ENCODE measurements at places on chromosomes 2 and 18. TPM values are rescaled to one million over a fixed set of nuclear protein-coding genes. Genes with fewer than 3 reads are reported as not detected.

GRCh38 chr2:149782572-149782971 is 195.0 kb upstream of the MMADHC start:
- H3K4me3 ChIP-seq: no peak overlapping the region
- H3K36me3 ChIP-seq: no peaks in the 10 kb centered on the region
- H3K27me3 ChIP-seq: no peaks in the 10 kb centered on the region
- DNase-seq: no peak
- H3K4me1 ChIP-seq: no peaks in the 10 kb centered on the region

GRCh38 chr18:2442726-2443275 is 128.5 kb downstream of the METTL4 start:
- no peaks in the 10 kb centered on the region for H3K27me3 ChIP-seq
- no peak for DNase-seq
- peaks cover 6% of the 10 kb centered on the region for H3K4me1 ChIP-seq
- H3K27ac ChIP-seq: no peak overlapping the region

DNA sequence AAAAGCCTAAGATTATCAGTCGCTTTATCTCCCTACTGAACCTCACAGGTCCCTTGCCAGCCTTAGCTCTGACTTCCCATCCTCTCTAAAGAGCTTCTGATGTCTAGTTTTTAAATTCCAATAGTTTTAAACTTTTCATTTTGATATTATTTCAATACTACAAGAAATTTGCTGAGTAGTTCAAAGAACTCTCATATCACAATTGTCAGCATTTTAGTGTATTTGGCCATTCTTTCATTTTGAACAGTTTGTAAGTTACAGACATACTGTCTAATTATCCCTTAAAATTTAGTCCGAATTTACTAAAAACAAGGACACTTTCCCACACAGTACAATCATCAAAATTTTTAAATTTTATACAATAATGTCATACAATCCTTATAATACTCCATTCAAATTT is 666.8 kb upstream of the SETBP1 start:
- no peak overlapping the region for H3K4me3 ChIP-seq
- H3K27ac ChIP-seq: no peak overlapping the region
- no peaks in the 10 kb centered on the region for H3K4me1 ChIP-seq

- no peaks in the 10 kb centered on the region for H3K36me3 ChIP-seq
- no peak overlapping the region for H3K4me3 ChIP-seq
- no peak overlapping the region for H3K27ac ChIP-seq
- no peak for DNase-seq
- peaks cover 29% of the 10 kb centered on the region for H3K4me1 ChIP-seq
These were observed 21.6 kb downstream of the STEAP3 start for GRCh38 chr2:119245076-119245840.

- no peak for DNase-seq
- H3K4me3 ChIP-seq: no peak overlapping the region
- no peak overlapping the region for H3K27ac ChIP-seq
- H3K36me3 ChIP-seq: no peaks in the 10 kb centered on the region
- H3K4me1 ChIP-seq: peaks cover 22% of the 10 kb centered on the region
These were observed 73.0 kb upstream of the RIOK3 start for GRCh38 chr18:23380001-23380550.

- H3K27ac ChIP-seq: no peak overlapping the region
- no peak overlapping the region for H3K4me3 ChIP-seq
- DNase-seq: no peak
- H3K27me3 ChIP-seq: no peaks in the 10 kb centered on the region
- H3K4me1 ChIP-seq: no peaks in the 10 kb centered on the region
These were observed 283.2 kb upstream of the MEX3C start for GRCh38 chr18:51480407-51481261.

- no peak overlapping the region for H3K4me3 ChIP-seq
- H3K27ac ChIP-seq: no peak overlapping the region
- no peaks in the 10 kb centered on the region for H3K27me3 ChIP-seq
These were observed 34.6 kb upstream of the WDR75 start for GRCh38 chr2:189406586-189407233.

DNA sequence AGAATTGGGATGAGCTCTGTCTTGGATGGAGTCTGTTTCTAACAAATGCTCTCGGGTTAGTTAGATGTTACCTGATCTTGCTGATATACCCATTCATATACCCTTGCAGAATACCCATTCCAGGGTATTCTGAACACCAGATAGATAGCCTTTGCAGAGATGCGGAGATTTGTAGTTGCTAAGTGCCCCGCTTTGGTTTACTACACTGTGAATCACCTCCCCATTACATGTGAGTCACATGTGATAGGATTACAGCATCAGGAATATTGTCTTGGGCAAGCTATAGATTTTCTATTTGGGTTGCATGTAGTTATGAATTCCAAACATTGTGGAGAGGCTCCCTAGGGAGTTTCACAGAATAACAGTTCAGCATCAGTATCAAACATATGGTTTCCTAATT is 3.8 kb downstream of the VSNL1 start:
- no peaks in the 10 kb centered on the region for H3K27me3 ChIP-seq
- DNase-seq: no peak
- no peaks in the 10 kb centered on the region for H3K36me3 ChIP-seq
- H3K4me3 ChIP-seq: no peak overlapping the region

- H3K36me3 ChIP-seq: peaks cover 2% of the 10 kb centered on the region
- no peaks in the 10 kb centered on the region for H3K27me3 ChIP-seq
- H3K4me1 ChIP-seq: no peaks in the 10 kb centered on the region
- no peak for DNase-seq
These were observed 1.2 kb downstream of the ANKRD23 start for GRCh38 chr2:96842600-96842999.

- DNase-seq: no peak
- no peaks in the 10 kb centered on the region for H3K27me3 ChIP-seq
- no peak overlapping the region for H3K4me3 ChIP-seq
These were observed 665.5 kb upstream of the SOX11 start for GRCh38 chr2:5026571-5027234.

DNA sequence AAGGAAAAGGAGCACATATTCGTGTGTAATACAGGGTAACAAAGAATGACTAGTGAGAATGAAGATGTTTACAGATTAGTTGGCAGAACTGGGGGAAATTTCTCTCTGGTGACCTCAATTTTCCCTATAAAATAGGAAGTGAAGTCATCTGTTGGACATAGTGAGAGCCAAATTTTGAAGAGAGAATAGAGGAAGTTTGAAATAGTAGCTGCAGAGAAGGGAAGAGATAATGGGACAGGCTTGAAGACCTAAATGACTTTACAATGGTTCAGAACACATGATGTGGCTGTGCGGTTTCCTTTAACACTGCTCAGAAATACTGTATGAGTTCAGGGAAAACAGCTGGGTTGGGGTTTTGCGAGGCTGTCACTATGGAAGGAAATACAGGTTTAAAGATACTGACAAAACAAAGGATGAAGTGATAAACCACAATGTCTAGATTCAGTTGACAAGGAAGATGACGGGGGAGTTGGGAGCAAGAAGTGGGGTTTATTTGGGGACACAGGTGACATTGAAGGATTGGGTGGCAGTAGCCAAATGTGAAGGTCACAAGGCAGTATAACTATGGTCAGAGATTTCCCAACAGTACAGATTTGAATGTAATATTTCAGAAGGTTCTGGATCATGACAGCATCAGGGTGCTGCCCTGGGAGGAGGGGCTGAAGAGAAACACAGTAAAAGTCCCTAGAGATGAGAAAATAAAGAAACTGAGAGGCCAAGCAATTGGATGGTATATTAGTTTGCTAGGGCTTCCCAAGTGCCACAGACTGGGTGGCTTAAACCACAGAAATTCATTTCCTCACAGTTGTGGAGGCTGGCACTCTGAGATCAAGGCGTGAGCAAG is 82.6 kb upstream of the TANK start:
- H3K4me3 ChIP-seq: no peak overlapping the region
- H3K4me1 ChIP-seq: no peaks in the 10 kb centered on the region
- H3K27me3 ChIP-seq: no peaks in the 10 kb centered on the region
- DNase-seq: no peak
- H3K27ac ChIP-seq: no peak overlapping the region
- no peaks in the 10 kb centered on the region for H3K36me3 ChIP-seq

- H3K27me3 ChIP-seq: no peaks in the 10 kb centered on the region
- DNase-seq: no peak
- H3K36me3 ChIP-seq: peaks cover 2% of the 10 kb centered on the region
- H3K4me3 ChIP-seq: no peak overlapping the region
- no peak overlapping the region for H3K27ac ChIP-seq
These were observed 18.1 kb downstream of the SEPTIN10 start for GRCh38 chr2:109595644-109596043.

- no peak overlapping the region for H3K27ac ChIP-seq
- H3K27me3 ChIP-seq: no peaks in the 10 kb centered on the region
- H3K36me3 ChIP-seq: no peaks in the 10 kb centered on the region
- no peak overlapping the region for H3K4me3 ChIP-seq
- H3K4me1 ChIP-seq: no peaks in the 10 kb centered on the region
These were observed 557.6 kb downstream of the CBLN2 start for GRCh38 chr18:71986351-71987050.

- H3K36me3 ChIP-seq: no peaks in the 10 kb centered on the region
- H3K4me1 ChIP-seq: peaks cover 20% of the 10 kb centered on the region
- H3K4me3 ChIP-seq: no peak overlapping the region
- H3K27ac ChIP-seq: no peak overlapping the region
- DNase-seq: no peak
These were observed 30.7 kb downstream of the GPD2 start for GRCh38 chr2:156466739-156467405.

DNA sequence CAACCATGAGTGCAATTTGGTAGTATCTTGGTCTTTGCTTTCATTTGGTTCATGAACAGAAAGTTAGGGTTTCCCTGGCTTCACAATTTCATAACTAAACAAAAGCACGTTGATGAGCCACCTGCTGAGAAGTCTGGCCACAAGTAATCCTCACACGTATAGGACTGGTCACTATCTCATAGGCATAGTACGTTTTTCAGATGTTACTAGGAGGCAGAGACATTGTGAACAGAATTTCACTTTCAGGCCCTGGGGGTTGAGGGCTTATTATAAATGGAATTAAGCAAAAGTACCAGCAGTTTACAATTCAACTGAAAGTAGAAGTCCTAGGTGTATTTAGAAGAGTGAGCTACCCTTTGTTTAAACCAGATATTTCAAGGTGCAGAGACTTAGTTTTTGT is 277.1 kb downstream of the ALPK2 start:
- DNase-seq: no peak
- no peaks in the 10 kb centered on the region for H3K4me1 ChIP-seq
- H3K27me3 ChIP-seq: no peaks in the 10 kb centered on the region
- no peak overlapping the region for H3K4me3 ChIP-seq

DNA sequence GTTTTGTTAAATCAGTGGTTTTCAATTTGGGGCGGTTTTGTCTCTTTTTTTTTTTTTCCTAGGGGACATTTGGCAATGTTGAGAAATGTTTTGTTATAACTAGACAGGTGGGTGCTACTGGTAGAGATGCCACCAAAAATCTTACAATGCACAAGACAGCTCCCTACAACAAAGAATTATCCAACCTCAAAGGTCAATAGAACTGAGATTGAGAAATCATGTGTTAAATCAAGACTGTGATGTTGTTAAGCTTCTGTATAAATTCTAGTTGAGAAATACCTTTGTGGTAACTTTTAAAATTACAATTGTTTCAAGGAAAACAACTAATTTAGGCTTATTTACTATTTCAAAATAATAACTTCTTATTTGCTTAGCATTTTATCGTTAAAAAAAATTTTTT is 9.4 kb upstream of the SPOPL start:
- H3K27ac ChIP-seq: no peak overlapping the region
- DNase-seq: no peak
- no peaks in the 10 kb centered on the region for H3K27me3 ChIP-seq
- H3K4me3 ChIP-seq: no peak overlapping the region
- H3K4me1 ChIP-seq: peaks cover 5% of the 10 kb centered on the region

DNA sequence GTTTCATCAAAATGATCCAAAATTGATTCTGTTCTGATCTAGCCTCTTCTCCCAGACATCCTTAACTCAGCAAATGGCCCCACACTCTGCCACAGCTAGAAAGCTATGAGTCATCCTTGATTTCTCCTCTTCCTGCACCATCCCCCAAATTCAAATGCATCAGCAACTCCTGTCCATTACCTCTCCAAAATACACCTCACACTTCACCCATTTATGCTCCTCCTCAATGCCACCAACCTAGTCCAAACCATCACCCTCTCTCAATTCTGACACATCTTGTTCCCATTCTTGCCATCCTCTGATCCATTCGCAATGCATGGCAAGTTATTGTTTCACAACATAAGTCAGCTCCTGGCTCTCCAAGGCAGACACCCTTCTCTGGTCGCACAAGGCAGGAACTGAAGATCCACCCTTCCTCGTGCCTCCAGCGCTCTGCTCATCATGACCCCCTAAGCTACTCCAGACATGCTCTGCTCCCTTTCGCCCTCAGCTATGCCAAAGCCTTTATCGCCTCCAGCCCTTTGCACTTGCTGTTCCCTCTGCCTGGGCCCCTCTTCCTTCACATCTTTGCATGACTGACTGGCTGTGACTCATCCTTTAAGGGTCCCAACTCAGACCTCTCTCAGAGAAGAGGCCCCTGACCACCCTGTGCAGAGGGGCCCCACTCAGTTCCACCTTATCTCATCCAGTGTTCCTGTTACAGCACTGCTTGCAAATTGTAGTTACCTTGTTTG is 83.6 kb downstream of the MREG start:
- H3K4me1 ChIP-seq: peaks cover 9% of the 10 kb centered on the region
- no peaks in the 10 kb centered on the region for H3K36me3 ChIP-seq
- no peak overlapping the region for H3K4me3 ChIP-seq
- no peak for DNase-seq
- no peaks in the 10 kb centered on the region for H3K27me3 ChIP-seq

DNA sequence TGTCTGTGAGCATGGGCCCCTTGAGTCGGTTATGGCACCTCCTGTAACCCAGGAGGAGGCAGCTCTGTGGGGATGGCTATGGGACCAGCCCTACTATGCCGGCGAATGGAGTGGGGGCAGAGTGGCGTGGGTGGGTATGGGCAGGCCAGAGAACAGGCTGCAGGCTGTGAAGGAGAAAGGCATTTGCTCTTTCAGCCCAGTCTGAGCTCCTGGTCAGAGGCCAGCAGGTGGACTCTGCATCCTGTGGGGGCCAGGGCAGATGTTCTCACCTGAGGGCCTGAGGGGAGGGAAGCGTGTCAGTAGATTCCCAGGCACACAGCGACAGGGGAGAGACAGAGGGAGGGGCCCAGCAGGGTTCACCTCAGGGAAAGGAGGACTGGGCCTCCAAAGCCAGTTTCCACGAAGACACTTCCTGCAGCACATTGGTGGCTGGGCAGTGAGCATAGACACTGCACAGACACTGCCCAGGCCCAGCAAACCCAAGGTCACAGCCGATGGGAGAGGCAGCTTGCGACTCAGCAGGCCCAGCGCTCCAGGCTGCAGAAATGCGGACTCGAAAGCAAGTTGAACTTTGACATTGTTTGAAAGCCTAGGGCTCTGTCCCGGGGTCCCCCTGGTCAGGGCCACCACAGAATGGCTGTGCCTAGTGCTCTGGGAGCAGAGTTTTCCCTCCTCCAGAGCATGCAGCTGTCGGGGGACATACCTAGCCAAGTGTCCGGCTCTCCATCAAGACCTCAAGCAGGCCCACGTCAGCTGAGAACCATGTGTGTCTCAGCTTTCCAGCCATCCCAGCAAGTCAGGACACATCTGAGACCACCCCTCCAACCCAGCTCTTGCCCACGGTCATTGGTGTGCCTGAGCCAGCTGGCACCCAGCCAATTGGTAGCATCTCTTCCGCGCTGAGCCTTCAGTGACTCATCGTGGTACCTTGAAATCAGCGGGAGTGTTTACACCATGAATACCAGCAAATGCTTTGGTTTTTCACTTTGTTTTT is 53.8 kb downstream of the TGOLN2 start:
- peaks cover 8% of the 10 kb centered on the region for H3K4me1 ChIP-seq
- no peak overlapping the region for H3K27ac ChIP-seq
- no peaks in the 10 kb centered on the region for H3K27me3 ChIP-seq
- no peak overlapping the region for H3K4me3 ChIP-seq

The NXPH2 gene
- not detected for total RNA-seq

The IL36A gene
- not detected for total RNA-seq

The FIGN gene
- total RNA-seq: not detected

The FHL2 gene
- 86.6 TPM for total RNA-seq

The LPIN2 gene
- 10.7 TPM for total RNA-seq

The REG3A gene
- total RNA-seq: not detected

The RBM44 gene
- total RNA-seq: 0.54 TPM

The PLB1 gene
- 0.49 TPM for total RNA-seq

The SAG gene
- not detected for total RNA-seq

The ST6GAL2 gene
- not detected for total RNA-seq
